SK-N-MC (cell line): ENCODE measurements at places on chromosomes 12 and 14.

GRCh38 chr12:53217051-53217930 is 10.2 kb upstream of the ITGB7 start:
- DNase-seq, result no peak

GRCh38 chr12:62130834-62131552 is 129.2 kb upstream of the USP15 start:
- DNase-seq, result no peak

GRCh38 chr12:22803725-22804124 is 178.8 kb downstream of the ETNK1 start:
- no peak for DNase-seq

- no peak for DNase-seq
These were observed 3.7 kb upstream of the METAP2 start for GRCh38 chr12:95470300-95470699.

- no peak for DNase-seq
These were observed 56.1 kb upstream of the FUT8 start for GRCh38 chr14:65356327-65356836.

- no peak for DNase-seq
These were observed 98.1 kb upstream of the TMPO start for GRCh38 chr12:98417266-98417665.
